ENCODE measurements at places on chromosomes 12 and 14.

DNA sequence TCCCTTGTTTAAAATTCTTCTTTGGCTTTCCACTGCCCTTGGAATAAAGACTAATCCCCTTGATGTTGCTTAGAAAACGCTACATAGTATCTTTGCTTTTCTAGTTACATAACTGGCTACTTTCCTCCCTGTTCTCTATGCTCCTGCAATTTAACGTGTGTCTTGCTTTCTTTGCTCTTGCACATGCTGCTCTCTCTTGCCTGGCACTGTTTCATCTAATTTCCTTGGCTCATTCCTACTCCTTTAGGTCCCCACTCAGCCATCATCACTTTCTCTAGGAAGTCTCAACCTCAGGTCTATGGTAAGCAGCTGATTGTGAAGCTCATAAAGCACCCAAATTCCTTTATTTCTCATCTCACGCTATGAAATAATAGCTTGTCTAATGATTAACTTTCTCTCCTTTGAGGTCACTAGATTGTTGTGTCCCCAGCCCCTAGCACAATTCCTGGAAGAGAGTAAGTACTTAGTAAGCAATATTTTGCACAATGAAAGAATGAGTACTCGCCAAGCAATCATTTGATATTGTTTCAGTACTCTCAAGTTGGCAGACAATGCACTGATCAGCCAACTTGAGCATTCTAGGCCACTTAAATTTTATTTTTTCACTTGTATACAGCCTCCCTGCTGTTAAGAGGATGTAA is 3.3 kb downstream of the ALDH6A1 start:
- DNase-seq: no peak

DNA sequence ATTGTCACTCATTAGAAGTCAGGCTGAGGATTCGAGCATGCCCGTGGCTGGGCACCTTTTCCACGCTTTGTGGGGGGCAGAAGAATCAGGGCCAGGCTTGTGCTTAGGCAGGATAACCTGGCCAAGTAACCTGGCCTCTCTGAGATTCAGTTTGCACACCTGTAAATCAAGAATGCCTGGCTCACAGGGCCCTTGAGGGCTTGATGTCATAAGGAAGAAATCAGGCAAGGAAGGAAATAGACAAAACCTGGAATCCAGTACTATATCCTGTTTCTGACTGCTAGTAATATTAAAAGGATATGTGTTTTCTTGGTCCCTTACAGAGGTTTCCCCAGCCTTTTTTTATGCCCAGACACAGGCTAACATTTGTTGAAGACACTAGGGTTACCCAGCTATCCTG is 91.9 kb downstream of the SAMD4A start:
- DNase-seq: no peak

- DNase-seq: no peak
These were observed 60.2 kb downstream of the PLXNC1 start for GRCh38 chr12:94208622-94208966.

- no peak for DNase-seq
These were observed 72.3 kb downstream of the CMAS start for GRCh38 chr12:22118238-22118790.

DNA sequence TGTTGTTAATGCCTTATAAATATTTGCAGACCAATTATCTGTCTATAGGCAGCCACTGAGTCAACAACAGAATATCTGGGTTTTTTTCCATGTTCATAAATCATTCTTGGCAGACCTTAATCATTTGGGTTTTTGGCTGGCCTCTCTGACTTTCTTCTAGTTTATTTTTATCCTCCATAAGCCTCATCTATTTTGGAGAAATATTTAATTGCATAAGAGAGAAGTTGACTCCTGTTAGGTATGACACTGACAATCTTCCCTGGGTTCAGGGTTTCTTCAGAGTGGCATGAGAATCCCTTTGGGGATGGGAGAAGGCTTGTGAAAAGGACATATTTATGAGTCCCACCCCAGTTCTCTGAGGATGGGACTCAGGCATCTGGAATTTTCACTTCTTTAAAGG is 299.8 kb downstream of the NRXN3 start:
- DNase-seq: no peak

DNA sequence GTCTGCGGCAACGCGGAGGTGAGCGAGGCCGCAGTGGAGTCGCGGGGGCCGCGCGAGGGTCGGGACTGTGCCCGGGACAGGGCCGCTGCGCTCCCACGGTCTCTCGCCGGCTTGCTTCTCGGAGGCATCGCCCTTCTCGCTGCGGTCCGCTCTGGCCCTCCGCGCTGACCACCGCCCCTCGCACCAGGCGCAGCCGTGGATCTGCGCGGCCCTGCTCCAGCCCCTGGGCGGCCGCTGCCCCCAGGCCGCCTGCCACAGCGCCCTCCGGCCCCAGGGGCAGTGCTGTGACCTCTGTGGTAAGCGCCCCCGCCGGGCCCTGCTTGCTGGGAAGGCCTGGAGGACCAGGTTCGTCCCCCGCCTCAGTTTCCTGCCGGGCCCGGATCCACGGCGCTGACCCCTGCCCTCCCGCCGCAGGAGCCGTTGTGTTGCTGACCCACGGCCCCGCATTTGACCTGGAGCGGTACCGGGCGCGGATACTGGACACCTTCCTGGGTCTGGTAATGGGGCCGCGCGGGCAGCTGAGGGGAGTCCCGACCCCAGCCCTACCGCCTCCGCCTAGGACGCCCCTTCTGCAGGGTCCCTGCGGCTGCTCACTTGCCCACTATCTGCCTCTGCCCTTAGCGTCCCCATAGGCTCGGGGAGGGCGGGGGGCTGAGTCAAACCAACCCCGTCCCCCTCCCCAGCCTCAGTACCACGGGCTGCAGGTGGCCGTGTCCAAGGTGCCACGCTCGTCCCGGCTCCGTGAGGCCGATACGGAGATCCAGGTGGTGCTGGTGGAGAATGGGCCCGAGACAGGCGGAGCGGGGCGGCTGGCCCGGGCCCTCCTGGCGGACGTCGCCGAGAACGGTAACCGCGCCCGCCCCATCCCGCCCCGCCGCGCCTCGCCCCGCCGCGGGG is 7.0 kb downstream of the AMN start:
- DNase-seq: no peak

GRCh38 chr12:27334721-27335082 is 2.1 kb downstream of the BMAL2 start:
- DNase-seq: no peak

GRCh38 chr12:101772012-101772775 is 32.9 kb upstream of the SYCP3 start:
- DNase-seq: no peak

DNA sequence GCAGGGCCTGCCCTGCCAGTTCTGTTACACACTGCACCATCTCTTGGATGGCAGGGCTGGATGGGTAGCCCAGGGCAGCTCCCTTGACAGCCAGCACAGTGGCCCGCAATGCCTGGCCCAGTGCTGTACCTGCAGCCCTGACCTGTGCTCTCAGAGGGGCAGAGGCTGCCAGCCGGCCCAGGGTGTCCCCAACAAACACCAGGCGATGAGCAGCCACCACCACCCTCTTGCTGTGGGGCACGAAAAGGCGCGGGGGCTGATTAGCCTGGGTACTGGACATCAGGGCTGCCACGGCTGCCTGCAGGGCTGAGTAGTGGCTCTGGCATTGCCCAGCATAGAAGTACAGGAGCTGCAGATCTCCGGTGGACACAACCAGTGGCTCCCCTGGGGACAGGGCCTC is 4.6 kb upstream of the SLC22A17 start:
- DNase-seq: no peak

- no peak for DNase-seq
These were observed 244.0 kb downstream of the SNAPC1 start for GRCh38 chr14:62006116-62006731.

DNA sequence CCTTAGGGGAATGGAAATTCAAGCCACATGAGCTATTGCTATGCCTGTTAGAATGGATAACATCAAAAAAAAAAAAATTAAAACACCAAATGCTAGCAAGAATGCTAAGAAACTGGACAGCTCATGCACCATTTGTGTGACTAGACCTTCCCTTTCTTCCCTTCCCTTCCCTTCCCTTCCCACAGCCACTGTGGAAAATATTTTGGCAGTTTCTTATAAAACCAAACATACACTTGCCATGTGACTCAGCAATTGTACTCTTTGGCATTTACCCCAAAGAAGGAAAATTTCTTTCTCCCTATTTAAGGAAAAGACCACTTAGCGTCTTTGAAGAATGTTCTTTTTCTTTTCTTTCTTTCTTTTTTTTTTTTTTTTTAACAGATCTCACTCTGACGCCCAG is 49.1 kb upstream of the FKBP4 start:
- DNase-seq: no peak

DNA sequence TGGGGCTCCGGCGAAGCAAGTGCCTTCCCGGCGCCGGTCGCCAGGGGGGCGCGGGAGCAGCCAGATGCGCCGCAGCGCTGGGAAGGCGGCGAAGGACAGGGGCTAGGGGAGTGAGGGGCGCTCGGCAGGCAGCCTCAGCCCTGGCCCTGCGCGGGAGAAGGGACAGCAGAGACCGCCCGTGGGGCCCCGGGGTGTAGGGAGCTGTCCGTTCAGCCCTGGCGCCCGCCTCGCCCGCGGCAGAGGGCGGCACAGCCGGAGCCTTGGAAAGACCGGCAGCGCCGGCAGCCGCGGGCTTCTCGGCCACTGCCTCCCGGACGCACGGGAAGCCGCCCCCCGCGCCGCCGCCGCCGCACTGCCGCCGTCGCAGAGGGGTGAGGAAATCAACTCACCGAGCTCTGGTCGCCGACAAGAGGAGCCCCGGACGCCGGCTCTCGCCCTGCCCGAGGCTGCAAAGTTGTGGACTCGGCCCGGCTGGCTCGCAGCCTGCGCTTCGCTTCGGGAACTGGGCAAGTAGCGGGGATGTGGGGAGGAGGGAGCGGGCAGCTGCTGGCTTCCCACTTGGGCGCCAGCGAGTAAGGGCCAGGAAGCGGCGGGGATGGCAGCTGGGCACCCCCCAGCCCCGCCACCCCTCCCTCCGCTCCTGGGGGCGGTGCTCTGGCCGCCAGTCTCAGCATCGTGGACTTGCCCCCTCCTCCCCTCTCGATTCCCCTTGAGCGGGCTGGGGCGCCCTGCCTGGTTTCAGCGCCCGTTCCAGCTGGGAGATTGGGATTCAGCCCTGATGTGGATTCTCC is at the start of gene ZDHHC22:
Gene ZDHHC22, minus strand, starts transcription at position 578 of the 791 bp plus-strand sequence. CDS start 2,053 bp downstream, outside the sequence.
- DNase-seq: peak; percentile 35

DNA sequence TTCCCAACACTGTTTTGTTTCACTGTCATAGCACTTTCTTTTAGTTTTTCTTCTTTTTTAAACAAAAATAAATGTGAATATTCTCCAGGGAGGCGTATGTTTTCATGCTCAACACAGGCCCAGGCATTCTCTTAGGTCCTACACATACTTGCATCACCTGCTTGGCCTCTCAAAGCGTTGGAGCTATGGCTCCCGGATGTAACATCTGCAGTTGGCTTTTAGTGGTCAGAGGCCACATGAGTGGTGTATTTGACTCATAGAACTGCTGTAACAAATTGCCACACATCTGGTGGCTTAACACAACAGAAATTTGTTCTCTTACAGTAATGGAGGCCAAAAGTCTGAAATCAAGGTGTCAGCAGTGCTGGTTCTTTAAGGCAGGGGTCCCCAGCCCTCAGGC is 44.6 kb upstream of the VRK1 start:
- DNase-seq: no peak

GRCh38 chr12:51869496-51869865 is 18.4 kb upstream of the ANKRD33 start:
- no peak for DNase-seq

- DNase-seq: peak; percentile 27
These were observed 463.5 kb upstream of the PDE3A start for GRCh38 chr12:19904819-19905218.

DNA sequence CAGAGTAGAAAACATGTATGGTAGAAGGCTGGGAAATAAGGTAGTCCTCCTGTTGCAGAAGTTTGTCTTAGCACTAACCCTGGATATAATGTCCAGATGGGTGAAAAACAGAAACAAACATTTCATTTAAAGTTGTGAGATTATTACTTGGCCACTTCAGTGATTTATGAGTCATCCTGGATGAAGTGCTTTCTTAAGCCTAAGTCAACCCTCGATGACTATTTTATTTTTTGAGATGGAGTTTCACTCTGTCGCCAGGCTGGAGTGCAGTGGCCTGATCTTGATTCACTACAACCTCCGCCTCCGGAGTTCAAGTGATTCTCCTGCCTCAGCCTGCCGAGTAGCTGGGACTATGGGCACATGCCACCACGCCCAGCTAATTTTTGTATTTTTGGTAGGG is 10.2 kb downstream of the DLST start:
- no peak for DNase-seq

DNA sequence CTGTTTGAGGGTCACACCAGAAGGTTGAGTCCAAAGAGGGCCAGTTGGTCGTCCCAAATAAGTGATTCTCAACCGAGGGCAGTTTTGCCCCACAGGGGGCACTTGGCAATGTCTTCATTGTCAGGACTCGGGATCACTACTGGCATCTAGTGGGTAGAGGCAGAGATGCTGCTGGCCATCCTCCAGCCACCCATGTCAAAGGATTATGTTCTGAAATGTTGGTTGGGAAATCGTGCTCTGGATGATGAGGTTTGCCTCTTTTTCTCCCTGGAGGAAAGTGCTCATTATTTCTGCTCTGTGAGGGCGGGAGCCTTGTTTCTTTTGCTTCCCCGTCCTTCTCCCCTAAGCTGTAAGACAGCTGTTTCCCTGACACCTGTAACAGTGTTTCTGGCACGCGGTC is 3.6 kb downstream of the ZNF839 start:
- peak; percentile 75 for DNase-seq

DNA sequence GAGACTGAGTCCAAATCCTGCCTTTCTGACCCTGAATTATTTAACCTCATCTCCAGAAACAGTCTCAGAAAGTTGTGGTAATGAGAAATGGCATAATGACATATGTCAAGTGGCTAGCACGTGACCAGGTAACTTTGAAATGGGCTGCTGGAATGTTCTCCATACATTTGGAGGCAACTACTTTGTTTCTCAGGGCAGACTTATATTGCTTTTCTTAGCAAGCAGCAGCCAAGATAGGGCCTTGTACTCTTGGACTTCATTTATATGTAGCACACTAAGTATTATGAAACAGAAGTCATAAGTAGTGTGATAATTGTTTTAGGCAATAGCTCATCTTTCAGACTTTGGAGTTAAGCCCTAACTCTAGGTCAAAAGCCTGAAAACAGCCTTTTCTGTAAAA is 494.7 kb downstream of the NPAS3 start:
- no peak for DNase-seq

DNA sequence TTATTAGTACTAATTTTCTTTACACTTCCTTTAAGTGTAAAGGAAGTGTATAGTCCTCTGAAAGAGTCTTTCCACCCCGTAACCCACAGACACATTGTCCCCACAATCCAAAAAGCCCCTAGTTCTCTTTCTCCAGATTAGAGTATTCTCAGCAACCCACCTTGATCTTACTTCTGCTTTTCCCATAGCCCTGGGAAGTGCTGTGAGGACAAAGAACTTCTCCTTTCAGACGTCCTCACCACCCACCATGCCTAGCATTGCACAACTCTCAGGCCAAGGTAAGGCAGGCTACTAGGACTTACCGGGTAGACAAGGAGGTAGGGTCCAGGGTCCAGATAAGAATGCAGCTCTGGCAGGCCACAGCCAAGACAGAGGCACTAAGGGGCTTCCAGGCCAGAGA is 7.4 kb downstream of the AAAS start:
- DNase-seq: no peak

Data from EL (cell line).